GM03348 (cell line): ENCODE measurements at places on chromosomes 4 and X.

GRCh38 chr4:185259719-185260118 lies 50.3 kb downstream of the SNX25 start:
- DNase-seq = no peak

DNA sequence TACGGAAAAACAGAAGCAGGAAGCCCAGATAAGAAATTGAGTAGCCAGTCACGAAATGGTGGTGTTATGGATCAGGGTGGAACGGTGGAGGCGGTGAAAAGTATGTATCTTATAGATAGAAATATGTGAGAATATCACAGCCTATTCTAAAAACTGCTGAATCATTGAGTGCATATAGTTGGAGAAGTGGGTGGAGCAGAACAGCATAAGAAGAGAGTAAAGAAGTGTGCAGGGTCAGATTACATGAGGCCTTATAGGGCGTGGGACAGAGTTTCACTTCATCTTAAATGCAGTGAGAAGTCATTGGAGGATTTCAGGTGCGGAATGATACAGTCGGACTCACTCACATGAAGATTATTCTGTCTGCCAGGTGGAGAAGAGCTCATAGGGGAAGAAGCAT lies 293.1 kb downstream of the TRIML1 start:
- no peak for DNase-seq

DNA sequence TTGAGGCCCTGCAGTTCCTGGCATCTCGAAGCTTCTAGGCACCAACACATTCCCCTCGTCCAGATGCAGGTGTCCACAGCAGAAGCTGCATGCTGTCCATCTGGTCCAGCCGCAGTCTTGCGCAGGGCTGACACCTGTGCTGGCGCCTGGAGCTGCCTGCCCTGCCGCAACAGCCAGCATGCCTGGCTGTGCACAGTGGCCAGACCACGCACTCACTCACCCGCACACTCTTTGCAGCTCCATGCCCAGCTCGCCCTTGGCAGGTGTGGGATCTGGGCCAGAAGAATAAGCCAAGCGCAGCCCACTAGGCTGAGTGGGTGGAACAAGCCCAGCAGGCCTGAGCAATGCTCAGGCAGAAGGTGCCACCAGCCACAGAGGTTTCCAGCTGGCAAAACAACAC lies 125.6 kb downstream of the PARM1 start:
- DNase-seq = no peak

DNA sequence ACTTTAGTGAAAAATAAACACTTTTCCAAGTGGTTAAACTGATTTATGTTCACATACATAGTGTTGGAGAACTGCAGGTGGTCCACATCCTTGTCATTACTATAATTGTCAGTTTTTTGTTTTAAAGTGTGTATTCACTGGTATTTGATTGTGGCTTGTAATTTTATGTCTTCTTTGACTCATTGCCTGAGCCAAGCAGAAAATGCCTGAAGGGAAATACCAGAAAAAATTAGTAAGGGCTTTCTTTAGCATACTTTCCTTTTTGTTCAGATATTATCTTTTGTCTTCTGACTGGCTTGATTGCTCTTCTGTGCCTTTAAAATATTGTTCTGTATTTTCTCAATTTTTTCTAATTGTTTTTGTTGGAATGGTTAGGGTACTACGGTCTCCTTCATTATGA lies 981.3 kb downstream of the C4orf33 start:
- DNase-seq = no peak

GRCh38 chr4:176499518-176499917 lies 179.8 kb downstream of the SPCS3 start:
- DNase-seq = peak; percentile 67

DNA sequence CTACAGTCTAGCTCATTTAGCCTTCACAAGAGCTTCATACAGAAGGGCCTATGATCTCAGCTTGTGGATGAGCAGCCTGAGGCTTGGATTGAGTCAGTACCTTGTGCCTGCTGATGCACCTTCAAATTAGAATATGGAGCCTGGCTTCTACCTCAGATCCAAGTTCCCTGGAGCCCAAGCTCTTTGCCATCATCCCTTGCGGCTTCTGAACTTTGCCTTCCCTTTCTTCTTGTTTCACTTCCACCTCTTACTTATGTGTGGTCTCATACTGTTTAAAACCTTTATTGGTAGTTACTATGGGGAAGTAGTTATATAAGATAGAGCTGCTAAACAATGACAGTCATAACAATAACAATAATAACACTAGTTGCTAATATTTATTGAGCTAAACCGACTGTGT lies 84.3 kb upstream of the AFF2 start:
- DNase-seq = no peak

DNA sequence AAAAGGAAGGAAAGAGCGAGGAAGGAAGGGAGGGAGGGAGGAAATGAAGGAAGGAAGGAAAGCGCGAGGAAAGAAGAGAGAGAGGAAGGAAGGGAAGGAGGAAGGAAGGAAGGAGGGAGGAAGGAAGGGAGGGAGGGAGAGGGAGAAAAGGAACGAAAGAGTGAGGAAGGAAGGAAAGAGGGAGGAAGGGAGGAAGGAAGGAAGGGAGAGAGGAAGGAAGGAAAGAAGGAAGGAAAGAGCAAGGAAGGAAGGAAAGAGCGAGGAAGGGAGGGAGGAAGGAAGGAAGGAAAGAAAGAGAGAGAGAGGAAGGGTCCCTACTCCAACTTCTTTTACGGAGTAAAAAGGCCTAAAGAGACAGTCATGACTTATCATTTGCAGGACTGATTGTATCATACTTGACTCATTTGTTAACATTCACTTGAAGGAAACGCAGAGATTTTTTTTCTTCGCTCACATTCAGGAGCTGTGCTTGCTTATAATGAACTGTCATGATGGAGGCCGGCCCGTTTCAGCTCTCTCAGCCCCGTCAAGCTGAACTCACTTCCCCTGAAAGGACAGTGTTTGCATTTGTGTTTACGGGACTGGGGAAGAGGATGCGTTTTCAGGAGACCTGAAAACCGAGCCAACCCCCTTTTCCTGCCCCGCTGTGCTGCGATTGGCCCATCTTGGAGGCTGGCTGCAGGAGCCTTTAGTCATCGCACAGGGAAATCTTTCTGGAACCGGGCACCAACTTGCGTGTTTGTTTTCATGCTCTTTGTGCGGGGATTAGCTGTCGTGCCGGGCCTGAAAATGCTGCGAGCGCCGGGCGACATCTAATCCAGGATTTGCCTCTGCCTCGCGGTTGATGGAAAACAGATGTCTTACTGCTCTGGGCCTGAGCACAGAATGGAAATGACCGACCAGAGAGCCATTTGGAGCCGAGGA lies 17.8 kb downstream of the TRIM2 start:
- DNase-seq = peak; percentile 90

- DNase-seq = peak; percentile 48
Measured at GRCh38 chr4:147157860-147158701, 212.4 kb upstream of the TTC29 start.

GRCh38 chrX:17519358-17519757 lies 144.4 kb downstream of the NHS start:
- DNase-seq = peak; percentile 58

DNA sequence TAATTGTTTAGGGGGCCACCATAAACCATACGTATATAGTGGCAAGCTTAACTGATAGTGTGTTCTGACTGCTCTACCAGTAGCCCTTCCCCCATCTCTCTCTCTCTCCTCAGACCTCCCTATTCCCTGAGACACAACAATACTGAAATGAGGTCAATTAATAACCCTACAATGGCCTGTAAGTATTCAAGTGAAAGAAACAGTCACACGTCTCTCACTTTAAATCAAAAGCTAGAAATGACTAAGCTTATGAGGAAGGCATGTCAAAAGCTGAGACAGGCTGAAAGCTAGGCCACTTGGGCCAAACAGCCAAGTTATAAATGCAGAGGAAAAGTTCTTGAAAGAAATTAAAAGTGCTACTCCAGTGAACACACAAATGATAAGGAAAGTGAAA lies 78.0 kb downstream of the PRDM5 start:
- DNase-seq = no peak

DNA sequence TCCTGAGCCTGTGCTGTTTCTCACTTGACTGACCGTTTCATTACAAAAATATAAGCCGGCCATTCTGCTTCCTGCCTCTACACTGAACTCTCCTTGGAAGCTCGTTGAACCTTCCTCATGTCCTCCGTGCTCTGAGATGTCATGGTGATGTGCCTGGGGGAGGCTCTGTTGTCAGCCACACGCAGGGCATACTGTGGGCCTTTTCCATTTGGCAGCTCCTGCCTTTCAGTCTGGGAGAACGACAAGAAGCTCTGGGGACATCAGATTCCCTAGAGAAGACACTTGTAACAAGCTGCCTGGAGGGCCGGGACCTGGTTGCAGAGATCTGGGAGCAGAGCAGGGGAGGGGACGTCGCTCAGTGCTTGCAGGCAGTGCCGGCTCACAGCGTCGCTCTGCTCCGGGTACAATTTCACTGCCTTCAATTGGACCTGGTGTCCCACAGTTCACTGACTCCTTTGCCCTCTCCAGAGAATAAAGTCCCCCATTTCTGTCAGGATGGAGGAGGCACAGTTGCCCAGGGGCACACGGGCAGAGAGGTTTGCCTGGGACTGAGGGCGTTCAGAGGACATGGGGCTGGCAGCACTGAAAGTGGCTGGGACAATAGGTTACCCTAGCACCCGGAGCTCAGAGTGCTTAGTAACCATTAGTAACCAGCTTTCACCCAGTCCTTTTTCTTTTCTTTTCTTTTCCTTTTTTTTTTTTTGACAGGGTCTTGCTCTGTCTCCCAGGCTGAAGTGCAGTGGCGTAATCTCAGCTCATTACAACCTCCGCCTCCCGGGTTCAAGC lies 19.1 kb upstream of the MECP2 start:
- no peak for DNase-seq

DNA sequence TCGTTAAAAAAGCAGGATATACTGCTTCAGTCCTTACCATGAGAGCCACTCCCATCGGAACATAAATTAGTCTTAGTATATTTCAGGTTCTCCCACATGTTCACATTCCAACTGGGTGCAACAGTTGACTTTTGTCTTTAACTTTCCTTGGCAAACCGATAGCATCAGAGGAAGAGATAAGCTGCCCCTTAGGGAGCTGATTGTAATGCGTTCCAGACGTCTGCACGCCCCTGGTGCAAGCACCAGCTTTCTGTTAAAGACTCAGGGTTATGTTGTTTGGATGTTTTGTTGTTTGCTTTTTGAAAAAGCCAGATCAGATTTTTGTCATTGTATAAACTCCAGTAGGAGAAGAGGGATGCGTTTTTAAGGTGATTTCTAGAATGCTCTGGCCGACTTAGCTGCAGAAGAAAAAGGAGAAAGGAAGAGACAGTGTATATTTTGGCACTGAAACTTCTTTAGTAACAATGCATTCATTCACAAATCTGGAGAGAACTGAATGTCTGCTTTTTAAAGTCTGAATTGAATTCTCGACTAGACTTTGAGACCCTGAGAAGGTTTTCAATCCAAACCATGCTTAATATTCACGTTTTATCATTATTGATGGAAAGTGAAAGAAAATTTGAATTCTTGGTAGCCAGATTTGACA lies 160.9 kb downstream of the CBR4 start:
- DNase-seq = no peak

- DNase-seq = no peak
Measured at GRCh38 chr4:145781351-145781750, 101.4 kb downstream of the C4orf51 start.

DNA sequence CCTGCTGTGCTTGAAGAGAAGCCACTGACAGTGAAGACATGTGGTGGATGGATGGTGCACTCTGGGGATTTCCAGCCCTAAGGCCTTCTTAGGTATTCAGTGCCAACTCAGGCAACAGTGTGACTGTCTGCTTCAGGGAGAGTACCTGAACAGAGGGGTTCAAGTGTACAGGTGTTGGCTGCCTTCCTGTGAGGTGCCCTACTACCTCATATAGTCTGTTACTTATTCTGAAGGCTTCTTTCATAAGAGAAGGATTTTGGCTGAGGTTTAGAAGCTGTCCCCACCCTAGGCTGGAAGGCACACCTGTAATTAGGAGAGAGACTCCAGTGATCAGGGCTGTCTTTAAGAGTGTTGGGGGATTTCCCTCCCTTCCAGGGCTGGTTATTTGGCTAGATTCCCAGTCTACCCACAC lies 1.8 kb downstream of the FTHL17 start:
- DNase-seq = no peak

DNA sequence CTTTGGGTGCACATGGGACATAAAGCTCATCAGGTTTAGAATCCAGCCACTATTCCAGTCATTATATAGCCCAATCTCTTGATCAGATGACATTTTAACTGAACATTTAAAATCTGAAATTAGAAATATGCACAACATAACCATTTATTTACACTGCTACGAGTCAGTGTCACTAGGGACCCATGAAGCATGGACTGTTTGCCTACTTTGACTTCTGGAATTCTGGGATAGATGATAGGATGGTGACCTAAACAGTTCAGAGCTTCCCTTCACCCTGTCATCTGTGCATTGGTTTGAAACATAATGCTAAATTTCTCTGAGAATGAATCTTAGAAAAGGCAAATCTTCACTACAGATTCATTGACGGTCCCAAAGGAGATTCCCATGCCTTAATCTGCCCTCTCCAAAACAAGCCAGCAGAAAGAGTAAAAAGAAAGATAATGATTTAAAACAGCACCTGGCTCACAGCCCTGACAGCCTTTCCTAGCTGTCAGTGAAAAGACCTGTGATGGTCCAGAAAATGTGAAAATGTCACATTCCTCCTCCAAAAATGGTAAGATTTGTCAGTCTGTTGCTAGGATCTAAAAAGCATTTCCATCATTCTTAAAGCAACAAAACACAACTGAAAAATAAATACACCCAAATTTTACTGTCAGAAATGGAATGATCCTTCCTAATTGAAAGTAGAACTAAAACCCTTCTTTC lies 18.9 kb upstream of the HERC3 start:
- no peak for DNase-seq

DNA sequence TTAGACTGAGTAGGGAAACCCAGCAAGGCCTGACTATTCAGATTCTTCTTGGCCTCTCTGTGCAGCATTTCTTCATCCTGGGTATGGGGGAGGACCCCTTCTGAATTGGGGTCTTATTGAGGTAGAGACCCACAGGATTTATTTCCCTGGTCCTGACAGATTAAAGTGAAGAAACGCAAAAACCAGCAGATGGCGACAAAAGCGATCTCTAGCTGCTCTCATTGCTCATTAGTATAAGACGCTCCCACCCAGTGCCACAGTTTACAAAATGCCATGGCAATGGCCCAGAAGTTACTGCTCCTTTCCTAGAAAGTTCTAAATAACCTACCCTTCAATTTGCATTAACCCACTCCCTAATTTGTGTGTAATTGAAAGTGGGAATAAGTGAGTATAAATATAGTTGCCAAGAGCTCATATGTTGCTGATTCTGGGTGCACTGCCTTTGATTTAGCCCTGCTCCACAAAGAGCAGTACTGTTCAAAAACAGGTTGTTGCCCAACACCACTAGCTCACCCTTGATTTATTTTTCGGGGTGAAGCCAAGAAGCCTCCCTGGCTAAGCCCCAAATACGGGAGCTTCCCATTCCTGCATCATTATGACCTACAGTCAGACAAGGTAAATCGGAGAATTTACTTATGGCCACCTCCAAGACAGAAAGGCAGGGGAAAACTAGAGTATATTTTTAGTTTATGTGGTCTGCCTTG lies 3.7 kb upstream of the BEX4 start:
- peak; percentile 38 for DNase-seq
